ENCODE measurements at places on chromosomes 5 and 9. TPM values are rescaled to one million over a fixed set of nuclear protein-coding genes. Genes with fewer than 3 reads are reported as not detected.

OSMR gene
- 10.7 TPM for total RNA-seq

TAS2R1 gene
- not detected for total RNA-seq

RNF183 gene
- total RNA-seq, result not detected

WNT8A gene
- under 0.01 TPM for total RNA-seq

SPINK13 gene
- total RNA-seq, result not detected

PAIP2 gene
- total RNA-seq, result 56.7 TPM

CDC20B gene
- 0.19 TPM for total RNA-seq

MARCHF3 gene
- 75.8 TPM for total RNA-seq

TEX53 gene
- not detected for total RNA-seq

CTSL gene
- 66.3 TPM for total RNA-seq

CYLC2 gene
- not detected for total RNA-seq

GMCL2 gene
- not detected for total RNA-seq

BAAT gene
- total RNA-seq, result not detected

FNIP1 gene
- 47.7 TPM for total RNA-seq

All from vein endothelial cell (primary cell).